Omental fat pad (tissue), 4 donors: ENCODE measurements at places on chromosomes 13 and 19.
A peak's percentile ranks its signal among the peaks of the same experiment; 100 is the strongest.

- DNase-seq = no peak
Measured at GRCh38 chr19:50870417-50871089, 2.7 kb upstream of the KLK2 start.

DNA sequence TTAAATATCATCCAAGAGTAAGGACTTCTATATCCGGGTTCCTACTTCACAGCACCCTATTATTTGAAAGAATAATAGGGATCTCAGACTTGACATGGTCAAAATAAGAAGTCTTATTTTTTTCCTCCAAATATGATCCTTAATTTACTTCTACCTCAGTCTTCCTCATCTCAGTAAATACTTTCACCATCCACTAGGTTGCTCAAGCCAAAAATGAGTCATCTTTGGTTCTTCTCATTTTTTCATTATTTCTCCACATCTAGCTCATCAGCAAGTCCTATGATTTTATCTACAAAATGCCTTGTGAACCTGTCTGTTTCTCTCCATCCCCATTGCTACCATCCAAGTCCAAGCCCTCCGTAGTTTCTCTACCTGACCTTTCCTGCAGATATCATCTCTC lies 121.9 kb upstream of the GJB6 start:
- no peak for DNase-seq

DNA sequence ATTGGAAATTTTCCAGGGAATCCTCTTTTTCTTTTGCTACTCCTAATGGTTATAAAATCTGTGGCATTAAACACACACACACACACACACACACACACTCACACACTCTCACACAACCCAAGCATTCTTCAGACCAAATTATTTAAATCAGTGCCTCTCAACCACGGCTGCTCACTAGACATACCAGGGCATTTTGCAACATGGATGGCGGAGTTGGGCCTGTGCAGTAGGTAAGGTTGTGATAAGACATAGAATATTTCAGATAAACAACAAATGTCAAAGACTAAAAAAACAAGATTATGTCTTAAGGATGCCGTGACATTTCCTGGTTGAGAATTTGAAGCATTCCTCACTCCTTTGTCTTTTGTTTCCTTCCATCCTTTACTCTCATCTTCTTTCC lies 443.1 kb downstream of the MYO16 start:
- DNase-seq = no peak

DNA sequence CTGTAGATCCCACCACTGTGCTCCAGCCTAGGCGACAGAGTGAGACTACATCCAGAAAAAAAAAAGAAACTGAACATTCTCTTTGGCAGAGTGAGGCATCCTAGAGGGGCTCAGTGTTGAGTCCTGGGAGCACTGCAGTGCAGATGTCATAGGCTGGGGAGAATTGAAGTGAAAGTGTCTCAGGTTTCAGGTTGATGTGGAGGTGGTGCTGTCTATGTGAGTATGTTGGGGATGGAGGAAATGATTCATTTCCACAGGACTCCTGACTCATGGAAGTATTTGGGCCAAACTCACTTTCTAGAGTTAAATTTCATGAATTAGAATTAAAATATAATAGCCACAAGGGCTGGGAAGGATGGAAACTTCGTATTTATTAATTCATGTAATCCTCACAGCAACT lies 134.4 kb upstream of the TSC22D1 start:
- no peak for DNase-seq

- no peak for DNase-seq
Measured at GRCh38 chr13:24306632-24307031, 2.7 kb upstream of the C1QTNF9 start.

GRCh38 chr19:4429256-4429655 lies 26.8 kb downstream of the CHAF1A start:
- DNase-seq = no peak

DNA sequence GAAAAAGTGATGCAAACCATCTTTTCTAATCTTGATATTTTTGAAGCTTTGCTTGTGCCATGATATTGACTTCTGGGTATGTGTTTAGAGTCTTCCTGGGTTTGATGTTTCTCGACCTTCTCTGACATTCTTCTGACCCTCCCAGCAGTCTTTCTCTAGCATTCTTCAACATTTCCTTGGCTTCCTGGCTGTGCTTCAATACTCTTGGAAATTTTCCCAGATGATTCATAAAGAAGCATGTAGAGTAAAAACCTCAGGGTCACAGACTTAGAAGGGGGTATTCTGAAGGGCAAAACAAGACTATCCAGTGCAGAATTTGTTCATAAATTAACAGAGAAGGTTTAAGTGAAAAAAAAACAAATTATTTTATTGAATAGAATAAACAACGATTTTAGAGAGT lies 946.3 kb upstream of the PCDH9 start:
- no peak for DNase-seq

GRCh38 chr19:53908106-53908934 lies 758 bp upstream of the CACNG7 start:
- DNase-seq = no peak

- no peak for DNase-seq
Measured at GRCh38 chr13:91154558-91155353, 192.7 kb upstream of the MIR17HG start.

DNA sequence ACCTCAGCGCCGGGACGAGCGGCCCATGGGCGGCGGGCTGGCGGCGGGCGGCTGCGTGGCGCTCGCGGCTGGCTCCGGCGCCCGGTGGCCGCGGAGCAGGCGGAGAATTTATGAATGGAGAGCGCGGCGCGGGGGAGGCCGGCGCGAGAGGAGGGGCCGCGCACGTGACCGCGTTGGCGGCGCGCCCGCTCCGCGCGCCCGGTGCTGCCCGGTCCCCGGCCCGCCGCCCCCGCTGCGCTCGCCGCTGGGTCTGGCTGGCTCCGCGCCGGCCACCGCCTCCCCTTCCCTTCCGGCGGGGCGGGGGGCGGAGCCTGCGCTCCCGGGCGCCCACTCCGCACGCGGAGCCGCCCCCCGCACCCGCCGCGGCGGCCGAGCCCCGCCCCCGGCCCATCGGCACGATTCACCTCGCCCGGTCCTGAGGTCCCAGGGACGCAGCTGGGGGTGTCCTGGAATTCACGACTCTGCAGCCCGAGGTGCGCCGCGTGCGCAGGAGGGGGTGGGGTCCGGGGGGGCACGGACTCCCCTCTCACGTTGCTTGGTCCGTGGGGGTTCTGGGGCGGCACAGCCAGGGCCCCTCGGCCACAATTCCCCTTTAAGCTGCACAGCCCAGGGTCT lies at the start of gene CBARP:
CBARP (minus strand) TSS at position 252 of the 615 bp plus-strand sequence. CDS start 1,905 bp downstream, outside the sequence.
- no peak for DNase-seq

DNA sequence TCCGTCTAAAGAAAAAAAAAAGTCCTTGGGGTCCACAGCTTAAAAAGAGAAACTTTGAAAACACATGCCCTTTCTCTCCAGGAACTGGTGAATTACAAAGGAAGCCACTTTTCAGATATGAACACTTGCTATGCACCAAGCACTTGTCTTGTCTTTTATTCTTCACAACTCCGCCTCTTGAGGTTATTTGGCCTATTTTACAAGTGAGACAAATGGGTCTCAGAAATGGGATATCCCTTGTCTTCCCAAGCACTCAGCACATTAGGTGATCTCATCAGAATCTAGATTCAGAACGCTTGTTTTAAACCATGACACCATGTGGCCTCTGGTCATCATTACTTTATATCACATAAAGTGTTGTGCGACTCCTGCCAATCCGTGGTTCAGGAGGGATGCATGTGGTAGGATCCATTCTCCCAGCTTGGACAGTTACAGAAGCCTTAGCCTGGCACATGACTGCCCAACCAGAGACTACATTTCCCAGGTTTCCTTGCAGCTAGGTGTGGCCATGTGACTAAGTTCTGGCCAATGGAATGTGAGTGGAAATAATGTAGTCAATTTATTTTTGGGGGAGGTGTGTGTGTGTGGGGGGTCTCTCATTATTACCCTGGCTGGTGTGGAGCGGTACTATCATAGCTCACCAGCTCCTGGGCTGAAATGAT lies 13.9 kb downstream of the TSKS start:
- no peak for DNase-seq

DNA sequence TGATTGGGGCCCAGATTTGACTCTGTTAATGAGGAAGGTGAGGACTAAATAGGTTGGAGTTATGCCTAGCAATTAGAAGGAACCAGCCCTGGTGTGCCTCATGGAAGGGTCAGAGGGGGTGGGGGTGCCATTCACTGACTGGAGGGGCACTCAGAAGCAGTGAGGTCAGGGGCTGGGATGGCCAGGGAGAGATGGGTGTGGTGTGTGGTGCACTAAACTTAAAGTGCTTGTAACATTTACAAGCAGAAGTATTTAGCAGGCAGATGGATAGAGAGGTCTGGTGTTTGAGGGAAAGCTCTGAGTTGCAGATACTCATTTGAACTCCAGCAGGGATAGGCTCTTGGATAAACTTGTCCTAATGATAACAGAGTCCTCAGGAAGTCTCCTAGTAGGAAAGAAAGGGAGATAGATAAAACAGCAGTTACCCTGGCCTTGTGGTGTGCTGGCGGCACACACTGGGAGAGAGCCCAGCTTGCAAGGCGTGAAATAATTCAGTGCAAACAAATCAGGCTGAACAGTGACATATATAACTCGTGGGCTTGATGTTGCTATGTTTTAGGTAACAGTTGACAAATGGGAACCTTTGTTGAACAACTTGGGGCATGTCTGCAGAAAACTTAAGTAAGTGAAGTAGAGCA lies 20.0 kb upstream of the UPF3A start:
- no peak for DNase-seq

GRCh38 chr19:31231237-31231636 lies 118.0 kb downstream of the TSHZ3 start:
- no peak for DNase-seq

DNA sequence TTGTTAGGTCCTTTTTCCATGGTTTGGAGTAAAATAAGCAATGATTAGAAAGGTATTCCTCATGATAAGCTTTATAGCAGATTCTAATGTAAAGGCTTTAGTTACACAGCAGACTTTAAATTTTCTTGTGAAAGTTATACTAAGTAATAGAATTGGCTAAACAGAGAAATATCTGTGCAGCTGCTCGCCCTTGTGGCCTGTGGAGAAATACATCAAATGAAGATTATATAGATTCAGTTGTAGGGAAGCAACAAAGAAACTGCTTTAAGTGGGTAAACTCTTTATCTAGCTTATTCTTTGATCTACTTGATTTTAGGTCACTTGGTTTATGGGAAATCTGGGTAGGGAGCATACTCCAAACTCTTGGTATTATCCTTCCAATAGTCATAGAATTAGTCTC lies 1269.7 kb upstream of the SPRY2 start:
- no peak for DNase-seq

DNA sequence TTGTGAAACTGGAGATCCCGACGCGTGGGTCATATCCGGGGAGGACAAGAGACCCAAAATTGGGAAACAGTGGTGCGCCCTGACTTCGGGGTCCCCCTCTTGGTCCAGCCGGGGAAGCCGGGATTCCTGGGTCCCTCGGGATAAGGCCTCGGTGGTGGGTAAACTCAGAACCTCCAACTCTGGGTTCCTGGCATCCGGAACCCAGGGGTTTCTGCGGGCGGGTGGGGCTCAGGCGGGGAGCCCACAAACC lies 688 bp downstream of the ZFP36 start:
- DNase-seq = no peak

DNA sequence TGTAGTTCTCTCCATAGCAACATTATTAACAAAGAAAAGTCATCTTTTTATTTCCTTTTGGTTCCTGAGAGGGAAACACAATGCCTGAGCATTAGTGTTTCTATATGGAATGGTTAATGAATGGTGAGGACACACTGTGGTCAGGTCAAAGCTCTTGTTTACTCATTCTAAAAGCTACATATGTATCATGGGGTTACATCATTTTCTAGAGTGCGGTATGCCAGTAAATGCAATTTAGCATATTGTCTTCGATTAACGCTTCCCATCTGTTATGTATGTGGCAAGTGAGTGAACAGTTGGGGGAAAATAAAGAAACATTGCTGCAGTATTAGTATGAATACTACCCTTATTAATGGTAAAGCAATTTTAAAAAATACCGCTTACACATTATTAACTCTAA lies 1152.2 kb upstream of the SPRY2 start:
- DNase-seq = no peak

GRCh38 chr19:33872445-33873320 lies 76.0 kb downstream of the KCTD15 start:
- no peak for DNase-seq

DNA sequence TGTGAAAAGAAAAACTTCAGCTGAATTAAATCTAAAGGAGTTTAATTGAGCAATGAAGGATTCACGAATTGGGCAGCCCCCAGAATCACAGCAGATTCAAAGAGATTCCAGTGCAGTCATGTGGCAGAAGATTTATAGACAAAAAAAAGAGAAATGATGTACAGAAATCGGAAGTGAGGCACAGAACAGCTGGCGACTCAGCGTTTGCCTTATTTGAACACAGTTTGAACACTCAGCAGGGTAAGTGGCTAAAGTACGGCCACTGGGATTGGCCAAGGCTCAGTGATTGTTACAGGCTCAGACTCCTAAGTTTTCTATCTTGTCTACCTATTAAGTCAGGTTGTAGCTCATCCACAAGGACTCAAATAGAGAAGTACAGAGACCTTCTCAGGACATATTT lies 11.6 kb upstream of the CFAP97D2 start:
- DNase-seq = no peak

- no peak for DNase-seq
Measured at GRCh38 chr13:48486362-48486761, 46.5 kb downstream of the RCBTB2 start.

DNA sequence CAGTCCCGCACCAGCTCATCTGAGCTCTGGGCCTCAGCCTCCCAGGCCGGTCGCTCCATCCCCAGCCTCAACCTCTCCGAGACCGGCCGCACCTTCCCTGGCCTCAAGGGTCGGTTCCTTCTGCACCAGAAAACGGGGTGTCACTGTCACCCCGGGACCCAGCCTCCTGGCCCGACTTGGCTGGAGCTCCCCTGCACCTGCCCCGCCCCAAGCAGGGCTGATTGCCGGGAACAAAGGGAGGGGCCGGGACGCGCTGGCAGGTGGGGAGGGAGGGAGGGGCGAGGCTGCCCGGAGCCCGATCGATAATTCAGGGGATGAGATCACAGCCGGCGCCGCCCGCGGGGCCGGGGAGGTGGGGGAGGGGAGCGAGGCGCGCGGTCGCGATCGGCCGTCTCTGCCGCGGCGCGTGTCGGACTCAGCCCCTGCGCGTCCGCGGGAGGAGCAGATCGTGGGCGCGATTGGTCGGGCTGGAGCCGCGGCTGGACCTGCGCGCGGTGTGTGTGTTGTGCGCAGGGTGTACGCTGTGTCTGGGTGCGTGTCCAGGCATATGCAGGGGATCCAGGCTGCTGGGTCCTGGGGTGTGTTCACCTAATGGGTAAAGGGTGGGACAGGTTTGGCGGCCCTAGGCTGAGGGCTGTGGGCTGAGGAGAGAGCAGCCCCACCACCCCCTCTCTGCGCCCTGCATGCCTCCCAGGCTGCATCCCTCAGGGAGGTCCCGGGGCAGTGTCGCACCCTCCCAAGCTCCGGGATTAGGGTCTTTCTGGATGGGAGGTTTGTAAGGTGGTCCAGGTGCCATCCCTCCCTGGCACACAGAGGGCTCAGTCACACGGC lies 1.1 kb upstream of the SHC2 start:
- DNase-seq = no peak

GRCh38 chr13:57629821-57630235 lies 1.7 kb upstream of the PCDH17 start:
- peak; percentile 52 for DNase-seq
